Spinal cord (tissue), 10 donors: ENCODE measurements at places on chromosomes 5 and 9. TPM values are rescaled to one million over a fixed set of nuclear protein-coding genes. Genes with fewer than 3 reads are reported as not detected.
A peak's percentile ranks its signal among the peaks of the same experiment; 100 is the strongest.

CENPK gene
- polyA plus RNA-seq: 17.5 TPM

DNA sequence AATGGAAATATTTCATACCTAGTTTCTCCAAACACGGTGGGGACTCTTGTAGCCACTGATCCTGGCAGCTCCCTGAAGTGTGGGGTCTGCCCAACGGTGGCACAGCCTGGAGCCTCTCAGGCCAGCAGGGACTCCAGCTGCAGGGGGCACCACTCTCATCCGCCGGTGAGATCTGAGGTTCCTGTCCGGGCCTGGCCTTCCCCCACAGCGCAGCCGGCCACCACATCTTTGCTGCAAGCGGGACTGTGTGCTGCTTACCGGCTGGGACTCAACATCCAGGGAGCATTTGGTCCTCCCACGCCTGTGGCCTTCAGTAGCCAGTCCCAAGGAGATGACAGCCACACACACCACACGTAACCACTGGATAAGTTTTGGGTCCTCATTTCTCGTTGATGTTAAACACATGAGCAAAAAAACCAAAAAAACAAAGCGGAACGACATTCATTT, 7.7 kb upstream of the NKX2-5 start:
- DNase-seq: no peak

ALDOB gene
- 2.8 TPM for polyA plus RNA-seq

DNA sequence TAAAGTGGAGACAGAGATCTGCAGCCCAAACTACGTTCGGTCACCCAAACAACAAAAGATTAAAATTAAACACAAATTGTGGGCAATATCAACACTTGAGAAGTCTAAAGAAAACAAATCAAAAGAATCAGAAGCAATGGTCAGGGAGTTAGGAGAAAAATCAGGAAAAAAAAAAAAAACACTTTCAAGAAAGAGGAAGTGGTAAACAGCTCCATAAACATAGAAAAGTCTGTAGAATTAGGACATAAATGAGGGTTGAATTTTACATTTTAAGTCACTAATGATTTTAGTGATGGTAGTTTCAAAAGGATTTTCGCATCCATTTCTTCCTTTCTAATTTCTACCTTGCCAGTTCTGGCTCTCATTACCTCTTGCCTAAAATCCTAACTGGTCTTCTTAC, 10.1 kb downstream of the RNF145 start:
- no peak for DNase-seq

IL5 gene
- polyA plus RNA-seq: not detected

SV2C gene
- 41.0 TPM for polyA plus RNA-seq

DNA sequence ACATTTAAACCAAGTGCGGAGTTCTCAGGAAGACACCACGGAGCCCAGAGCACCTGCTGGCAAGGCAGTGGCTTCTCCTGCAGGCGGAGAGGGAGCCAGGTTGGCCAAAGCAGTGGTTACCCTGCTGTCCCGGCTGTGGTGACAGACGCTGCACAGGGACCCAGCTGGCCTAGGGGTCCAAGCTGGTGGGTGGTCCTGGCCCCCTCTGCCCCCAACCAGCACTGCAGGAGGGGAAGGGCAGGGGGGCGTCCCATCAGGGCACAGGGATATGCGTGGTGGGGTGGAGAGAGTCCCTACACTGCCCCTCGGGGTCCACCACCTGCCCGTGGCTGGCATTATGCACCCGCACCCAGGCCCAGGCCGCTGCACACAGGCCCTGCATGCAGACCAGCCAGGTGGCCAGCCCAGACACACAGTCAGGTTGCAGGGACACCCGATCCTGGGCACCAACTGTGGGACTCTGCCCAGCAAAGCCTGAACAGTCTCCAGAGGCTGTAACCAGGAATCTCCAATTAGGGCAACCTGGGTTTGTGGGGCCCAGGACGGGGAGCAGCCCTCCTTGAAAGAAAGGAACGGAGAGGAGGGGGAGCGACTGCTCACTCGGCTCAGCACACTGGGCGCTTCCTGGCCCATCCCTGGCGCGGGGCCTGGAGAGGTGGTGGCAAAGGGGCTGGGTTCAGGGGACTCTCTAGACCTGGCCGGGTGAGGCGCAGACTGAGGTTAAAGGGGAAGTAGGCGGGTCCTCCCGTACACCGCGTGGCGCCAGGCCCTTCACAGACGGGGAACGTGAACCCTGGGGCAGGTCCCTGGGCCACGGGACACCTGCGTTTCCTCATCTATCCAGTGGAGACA, 46.3 kb downstream of the NACC2 start:
- DNase-seq: no peak

GRCh38 chr9:108047264-108047663, 557.7 kb upstream of the KLF4 start:
- DNase-seq: no peak

ABO gene
- polyA plus RNA-seq: 0.81 TPM

DNA sequence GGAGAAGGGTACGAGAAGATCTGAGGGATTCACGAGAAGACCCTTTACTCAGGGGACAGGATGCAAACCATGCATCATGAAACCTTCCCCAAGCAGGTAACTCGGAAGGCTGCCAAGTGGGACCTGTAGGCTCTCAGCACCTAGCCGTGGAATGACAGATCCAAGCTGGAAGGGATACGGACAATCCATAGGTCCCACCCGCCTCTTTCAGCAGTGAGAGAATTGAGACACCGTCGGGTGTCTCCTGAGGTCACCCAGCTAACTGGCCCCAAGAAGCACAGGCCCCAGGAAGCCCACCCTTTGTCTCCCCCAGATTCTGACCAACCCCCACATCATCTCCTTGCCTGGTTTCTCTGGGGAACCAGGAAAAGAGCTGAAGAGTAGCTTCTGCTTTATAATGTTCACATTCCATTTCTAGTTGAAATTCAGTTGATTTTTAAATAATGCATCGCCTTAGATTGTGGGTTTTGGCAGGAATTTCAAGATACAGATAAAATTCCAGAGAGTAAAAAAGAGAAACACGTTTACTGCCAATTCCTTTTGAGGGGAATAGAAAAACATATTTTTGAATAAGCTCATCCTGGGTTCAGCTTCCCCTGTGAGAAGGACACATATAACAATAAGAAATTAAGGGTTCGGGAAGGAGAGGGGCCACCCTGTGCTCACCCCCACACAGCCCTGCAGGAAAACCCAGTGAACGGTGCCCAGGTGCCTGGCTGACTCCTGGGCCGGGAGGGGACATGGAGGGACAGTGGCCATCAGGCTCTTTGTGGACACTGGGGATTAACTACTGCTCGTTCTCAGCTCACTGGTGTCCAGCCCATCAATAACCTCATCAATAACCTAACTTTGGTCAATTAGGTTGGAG, 51.1 kb downstream of the NSUN2 start:
- DNase-seq: no peak

- DNase-seq: no peak
Measured at GRCh38 chr9:116891424-116891823, 204.3 kb downstream of the TRIM32 start.

GRCh38 chr9:105194234-105194633, 50.2 kb upstream of the SLC44A1 start:
- DNase-seq: no peak

RNF208 gene
- polyA plus RNA-seq: 66.6 TPM

DNA sequence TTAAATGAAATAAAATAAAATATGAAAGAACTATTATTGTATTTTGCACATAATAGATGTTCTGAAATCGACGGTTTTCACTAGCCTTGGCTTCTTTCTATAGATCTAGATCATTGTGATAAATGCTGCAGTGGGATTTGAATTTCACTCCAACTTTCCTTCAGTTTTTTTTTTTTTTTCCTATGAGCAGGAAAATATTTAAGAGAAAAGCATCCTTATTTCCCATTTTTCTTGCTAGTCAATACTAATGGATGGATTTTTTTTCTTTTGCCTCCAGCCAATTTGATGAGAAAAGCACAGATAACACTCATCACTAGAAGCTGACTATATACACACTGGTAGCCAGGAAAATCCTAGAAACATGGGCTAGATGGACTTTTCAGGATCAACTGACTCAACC, 249.0 kb downstream of the NFIB start:
- DNase-seq: no peak

- DNase-seq: no peak
Measured at GRCh38 chr5:74289238-74289637, 351.3 kb downstream of the ENC1 start.

SLC27A6 gene
- polyA plus RNA-seq: 2.0 TPM

DNA sequence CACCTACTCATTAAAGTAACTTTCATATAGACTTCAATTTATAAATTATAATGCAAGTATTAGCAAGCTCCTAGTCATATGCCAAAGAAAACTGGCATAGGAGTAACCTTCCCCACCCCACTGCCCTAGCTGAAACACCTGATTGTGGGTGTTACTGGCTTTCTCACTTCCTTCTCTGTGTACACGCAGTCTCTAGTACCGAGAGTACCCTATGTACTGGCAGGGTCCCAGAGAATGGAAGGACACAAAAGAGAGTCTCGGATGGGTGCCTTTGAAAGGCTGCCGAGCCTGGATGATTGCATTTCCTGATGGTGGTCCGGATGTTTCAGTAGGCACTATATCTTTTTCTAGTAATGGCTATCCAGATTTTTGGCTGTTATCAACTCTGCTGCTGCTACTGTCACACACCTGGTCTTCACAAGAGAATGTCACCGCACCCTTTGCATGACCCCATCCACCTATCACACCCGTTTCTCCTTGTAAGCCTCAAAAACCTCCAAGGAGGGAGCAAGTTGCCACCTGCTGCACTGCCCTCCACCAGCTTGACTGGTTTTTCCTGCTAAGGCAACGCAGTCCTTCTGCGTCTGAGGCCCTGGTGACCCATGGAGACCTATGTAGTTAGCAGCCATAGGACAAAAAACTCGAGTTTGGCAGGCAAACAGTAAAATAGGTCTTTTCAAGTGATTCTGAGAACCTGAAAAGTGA, 53.8 kb upstream of the CLINT1 start:
- DNase-seq: no peak

DNA sequence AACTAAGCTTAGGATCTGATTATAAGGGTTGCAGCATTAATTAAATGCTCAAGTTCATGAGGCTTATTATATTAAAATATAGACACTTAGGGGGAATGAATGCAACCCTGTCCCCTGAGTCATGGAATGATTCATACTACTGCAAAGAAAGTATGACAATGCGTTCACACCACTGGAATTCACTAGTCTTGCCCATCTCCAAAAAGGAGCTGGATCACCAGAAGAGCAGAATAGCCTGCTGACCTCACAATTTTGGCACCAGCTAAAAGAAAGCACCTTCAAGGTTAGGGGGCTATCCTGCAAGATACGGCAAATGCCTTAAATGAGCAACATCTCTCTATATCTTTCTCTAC, 32.0 kb upstream of the TMED7 start:
- DNase-seq: no peak

- peak; percentile 67 for DNase-seq
Measured at GRCh38 chr9:136488247-136489214, 5.7 kb upstream of the SEC16A start.

DNA sequence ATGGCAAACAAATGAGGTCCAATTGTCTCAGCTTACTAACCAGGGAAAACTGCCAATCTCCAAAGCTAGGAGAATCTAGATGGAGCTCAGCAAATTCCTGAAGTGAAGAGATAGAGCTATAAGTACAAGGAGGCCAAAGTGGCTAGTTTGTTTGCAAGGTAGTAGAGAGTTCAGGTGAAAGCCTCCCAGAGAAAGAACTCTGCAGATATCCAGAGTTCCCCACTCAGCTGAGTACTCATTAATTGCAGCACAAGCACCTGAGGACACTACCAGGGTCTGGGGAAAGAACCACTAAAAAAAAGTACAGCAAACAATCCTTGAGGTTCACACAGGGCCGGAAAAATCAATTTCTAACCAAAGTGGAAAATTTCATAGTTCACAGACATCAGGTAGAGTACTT, 250.9 kb downstream of the TMEM232 start:
- DNase-seq: no peak

CCDC112 gene
- 33.5 TPM for polyA plus RNA-seq

GRCh38 chr5:73497497-73498056, 665 bp upstream of the BTF3 start:
- no peak for DNase-seq

PCDHGA1 gene
- 3.8 TPM for polyA plus RNA-seq
